ENCODE measurements at places on chromosomes 2 and 18. TPM values are rescaled to one million over a fixed set of nuclear protein-coding genes. Genes with fewer than 3 reads are reported as not detected.

The ZSCAN30 gene
- 13.2 TPM for total RNA-seq

The ALK gene
- total RNA-seq = 1.0 TPM

The RAB27B gene
- 0.93 TPM for total RNA-seq

The RAB6C gene
- total RNA-seq = not detected

All from mesenteric fat pad (tissue), 1 donor.